Sigmoid colon (tissue), 7 donors: ENCODE measurements at places on chromosomes 2 and 18.

- DNase-seq, result no peak
These were observed 102.9 kb upstream of the MSH2 start for GRCh38 chr2:47300081-47300480.

- DNase-seq, result no peak
These were observed 137.3 kb downstream of the DTNA start for GRCh38 chr18:34847408-34847807.

- DNase-seq, result peak; percentile 55
These were observed 168.2 kb downstream of the TWIST2 start for GRCh38 chr2:239015901-239016675.

DNA sequence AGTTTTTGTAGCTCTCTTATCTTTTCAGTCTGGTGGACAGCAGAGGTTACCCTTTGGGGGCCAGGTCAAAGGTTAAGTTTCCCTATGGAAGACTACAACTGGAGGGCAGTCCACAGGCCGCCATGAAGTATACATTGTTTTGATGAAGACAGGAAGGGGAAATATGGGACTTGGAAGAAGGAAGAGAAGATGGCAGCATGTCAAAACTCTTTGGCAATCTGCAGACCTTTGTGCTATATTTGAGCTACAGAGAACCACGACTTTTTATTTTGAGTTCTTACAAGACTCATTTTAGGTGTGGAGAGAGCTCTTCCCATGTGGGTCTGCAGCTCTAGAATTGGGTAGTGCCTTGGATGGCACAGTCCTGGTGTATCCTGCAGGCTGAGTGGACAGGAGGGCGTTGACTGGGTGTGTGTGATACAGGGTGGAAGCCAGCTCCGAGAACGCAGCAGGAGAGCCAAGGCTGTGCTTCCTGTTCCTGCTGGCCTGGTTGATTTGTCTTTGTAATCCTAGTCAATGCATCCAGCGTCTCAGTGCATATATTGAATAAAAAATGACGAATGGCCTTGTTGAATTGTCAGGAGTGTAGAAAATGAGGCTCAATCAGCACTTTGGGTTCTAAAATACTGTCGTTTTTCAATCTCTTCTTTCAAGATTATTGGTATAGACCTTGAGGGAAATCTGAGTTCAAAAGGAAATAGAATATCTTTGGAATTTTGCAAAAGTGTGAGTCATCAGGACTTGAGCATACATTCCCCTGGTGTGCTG is 11.5 kb downstream of the ITGA6 start:
- DNase-seq, result no peak

GRCh38 chr18:23512641-23513040 is 9.3 kb downstream of the RMC1 start:
- DNase-seq, result no peak

GRCh38 chr2:71727562-71727961 is 274.2 kb downstream of the DYSF start:
- peak; percentile 1 for DNase-seq

GRCh38 chr2:218221000-218221399 is 4.0 kb downstream of the ARPC2 start:
- no peak for DNase-seq

- DNase-seq, result peak; percentile 77
These were observed at the start of gene LAMA3 for GRCh38 chr18:23689031-23689615. Gene LAMA3, plus strand, starts transcription at chr18:23689453. Its CDS starts 231 bp downstream, at chr18:23689684.

- DNase-seq, result peak; percentile 75
These were observed 132.1 kb downstream of the MBP start for GRCh38 chr18:77000527-77000926.

DNA sequence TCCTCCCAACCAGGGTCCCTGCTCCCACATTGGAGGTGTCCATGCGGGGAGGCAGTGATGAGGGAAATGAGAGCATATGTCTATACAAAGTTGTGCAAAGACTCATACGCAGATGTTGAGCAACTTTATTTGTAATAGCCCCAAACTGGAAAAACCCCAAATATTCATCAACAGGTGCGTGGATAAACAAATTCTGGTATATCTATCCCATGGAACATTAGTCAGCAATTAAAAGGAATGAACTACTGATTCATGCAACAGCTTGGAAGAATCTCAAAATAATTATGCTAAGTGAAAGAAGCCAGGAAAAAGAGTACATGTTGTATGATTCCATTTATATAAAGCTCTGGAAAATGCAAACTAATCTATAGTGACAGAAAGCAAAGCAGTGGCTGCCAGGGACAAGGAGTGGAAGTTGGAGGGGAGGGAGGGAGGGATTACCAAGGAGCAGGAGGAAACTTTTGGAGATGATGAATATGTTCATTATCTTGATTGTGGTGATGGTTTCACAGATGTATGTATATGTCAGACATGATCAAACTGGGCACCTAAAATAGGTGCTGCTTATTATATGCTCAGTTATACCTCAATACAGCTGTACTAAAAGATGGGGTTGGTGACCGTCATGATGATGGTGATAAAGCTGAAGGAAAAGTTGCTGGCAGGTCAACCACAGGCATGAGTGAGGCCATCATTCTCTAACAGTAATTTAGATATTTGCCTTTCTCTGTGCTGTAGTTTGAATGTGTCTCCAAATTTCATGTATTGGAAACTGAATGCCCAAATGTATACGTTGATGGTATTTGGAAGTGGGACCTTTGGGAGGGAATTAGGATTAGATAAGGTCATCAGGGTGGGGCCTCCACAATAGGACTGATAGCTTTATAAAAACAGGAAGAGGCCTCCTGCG is 270.9 kb downstream of the CYP26B1 start:
- DNase-seq, result no peak

DNA sequence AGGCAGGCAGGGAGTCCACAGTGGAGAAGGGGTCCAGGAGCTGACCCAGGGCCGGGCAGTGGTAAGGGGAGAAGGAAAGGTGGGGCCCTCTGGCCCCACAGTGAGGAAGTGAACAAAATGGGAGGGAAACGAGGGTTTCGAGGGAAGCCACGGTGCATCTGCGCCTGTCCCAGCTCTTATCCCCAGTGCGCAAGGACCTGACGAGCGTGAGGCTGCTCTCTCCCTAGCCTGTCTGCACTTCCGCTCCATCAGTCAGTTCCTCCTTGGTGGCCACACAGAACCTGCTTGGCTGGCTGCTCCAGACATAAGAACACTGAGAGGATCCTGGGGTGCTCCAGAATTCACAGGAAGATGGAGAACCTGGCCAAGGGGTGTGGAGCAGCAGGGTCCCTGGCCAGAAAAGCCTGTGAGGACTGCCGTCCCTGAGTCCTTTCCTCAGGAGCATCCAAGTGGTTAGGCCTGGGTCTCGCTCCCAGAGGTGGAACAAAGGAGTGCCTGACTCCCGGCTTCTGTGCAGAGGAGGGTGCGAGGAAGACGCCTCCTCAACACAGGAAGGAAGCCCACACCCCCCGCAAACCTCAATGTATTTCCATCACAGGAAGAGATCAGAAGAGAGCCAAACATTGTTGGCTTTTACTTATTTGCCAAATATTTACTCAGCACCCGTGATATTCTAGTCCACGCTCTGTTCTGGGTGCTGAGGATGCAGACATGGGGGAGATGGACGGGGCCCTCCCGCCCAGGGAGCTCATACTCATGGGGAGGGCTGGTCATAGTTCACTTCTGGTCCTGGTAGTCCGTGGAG is 43.7 kb upstream of the SEMA4C start:
- DNase-seq, result no peak

DNA sequence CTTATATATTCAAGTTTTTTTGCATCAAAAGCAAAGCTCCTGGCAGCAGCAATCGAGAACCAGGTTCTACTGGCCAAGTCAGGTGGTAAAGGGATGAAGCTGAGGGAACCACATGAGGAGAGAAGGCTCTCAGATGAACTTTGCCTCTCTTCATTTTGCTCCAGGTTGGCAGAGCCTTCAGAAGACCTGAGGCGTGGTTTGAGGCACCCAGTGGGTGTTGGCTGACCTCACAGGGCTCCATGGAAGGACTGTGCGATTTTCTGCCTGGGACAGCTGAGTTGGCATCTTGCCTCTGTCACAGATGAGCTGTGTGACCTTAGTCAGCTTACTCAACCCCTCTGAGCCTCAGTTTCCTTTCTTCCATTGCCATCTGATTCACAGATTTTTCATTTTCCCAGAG is 89.0 kb downstream of the INSIG2 start:
- DNase-seq, result no peak

- no peak for DNase-seq
These were observed 20.1 kb downstream of the SFT2D3 start for GRCh38 chr2:127721311-127721977.

DNA sequence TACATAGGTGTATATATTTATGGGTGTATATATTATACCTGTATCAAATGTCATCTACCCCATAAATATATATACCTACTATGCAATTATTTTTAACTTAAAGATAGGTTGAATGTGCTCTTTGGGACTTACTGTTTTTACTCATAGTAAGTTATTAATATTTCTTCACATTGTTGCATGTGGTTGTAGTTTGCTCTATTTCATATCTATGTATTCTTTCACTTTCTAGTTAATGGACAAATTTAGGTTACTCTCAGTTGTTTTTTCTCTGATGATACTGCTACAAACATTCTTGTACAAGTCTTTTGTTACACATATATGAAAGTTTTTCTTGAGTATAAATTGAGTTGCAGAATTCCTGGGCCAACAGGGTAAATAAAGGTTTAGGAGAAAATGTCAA is 601.8 kb upstream of the ID2 start:
- no peak for DNase-seq

DNA sequence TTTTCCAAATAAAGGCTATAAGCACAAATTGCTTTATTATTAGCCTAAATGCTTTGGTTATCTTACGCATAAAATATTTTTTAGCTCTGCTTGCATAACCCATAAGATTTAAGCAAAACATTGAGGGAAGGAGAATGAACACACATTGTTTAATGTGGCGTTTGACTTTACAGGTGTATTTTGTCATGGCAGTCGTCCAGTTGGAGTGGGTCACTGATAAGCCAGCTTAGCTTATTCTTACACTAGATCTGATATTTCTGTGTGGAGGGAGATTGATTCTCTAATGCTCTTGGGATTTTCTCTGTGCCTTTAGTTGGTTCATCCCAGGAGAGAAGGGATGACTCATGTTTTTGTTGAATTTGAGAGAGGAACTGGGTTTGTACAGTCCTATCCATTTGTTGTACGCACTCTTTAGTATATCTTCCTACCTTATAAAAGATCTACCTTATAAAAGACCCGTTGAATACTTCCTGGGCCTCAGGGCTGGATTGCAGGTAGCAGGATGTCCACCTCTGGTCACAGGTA is 47.5 kb upstream of the ACYP2 start:
- no peak for DNase-seq

DNA sequence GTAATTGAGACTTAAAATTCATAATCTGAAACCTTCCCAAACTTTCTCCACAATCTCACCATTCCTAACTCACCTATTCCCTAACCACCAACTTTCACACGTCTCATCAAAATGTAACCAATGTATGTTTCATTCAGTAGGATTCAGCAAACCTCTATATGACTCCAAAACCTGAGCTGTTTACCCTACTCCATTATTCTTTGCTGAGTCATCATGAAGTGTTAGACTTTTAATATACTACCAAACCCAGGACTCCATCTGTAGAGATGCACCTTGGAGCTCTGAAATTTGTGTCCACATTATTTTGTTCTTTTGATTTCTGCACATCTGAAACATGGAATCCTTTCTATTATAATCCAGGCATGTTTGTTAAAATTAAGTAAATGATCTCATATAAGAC is 727.0 kb upstream of the PIK3C3 start:
- DNase-seq, result no peak

DNA sequence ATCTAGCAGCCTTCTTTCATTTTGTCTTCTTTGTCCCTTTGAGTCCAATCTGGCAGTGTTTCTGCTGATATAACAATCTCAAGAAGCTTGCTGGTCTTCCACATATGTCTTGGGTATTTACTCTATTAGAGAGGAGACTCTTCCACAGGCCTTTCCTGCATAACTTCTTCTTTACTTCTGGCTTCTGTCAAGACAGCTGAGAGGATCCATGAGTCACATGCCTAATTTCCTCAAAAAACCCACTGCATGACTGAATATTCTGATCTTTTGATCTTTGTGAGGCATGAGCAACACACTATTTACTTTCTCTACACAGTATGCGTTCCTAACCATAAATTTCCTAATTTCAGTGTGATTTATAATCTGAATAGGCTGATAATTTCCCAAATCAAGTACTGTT is 5.1 kb upstream of the DCC start:
- no peak for DNase-seq

- no peak for DNase-seq
These were observed 80.1 kb upstream of the NFATC1 start for GRCh38 chr18:79315596-79315995.

GRCh38 chr2:28695245-28695647 is 56.4 kb upstream of the PPP1CB start:
- DNase-seq, result no peak

GRCh38 chr2:70767079-70767698 is 811 bp downstream of the ADD2 start:
- no peak for DNase-seq
